Stimulated activated CD8-positive, alpha-beta memory T cell treated with anti-CD3 and anti-CD28 coated beads, Interleukin-7, amount 100 ng/mL, for 1 hour (primary cell): ENCODE measurements at places on chromosomes 5 and 9.

- DNase-seq, result no peak
Measured at GRCh38 chr9:84781931-84782866, 112.7 kb downstream of the NTRK2 start.

DNA sequence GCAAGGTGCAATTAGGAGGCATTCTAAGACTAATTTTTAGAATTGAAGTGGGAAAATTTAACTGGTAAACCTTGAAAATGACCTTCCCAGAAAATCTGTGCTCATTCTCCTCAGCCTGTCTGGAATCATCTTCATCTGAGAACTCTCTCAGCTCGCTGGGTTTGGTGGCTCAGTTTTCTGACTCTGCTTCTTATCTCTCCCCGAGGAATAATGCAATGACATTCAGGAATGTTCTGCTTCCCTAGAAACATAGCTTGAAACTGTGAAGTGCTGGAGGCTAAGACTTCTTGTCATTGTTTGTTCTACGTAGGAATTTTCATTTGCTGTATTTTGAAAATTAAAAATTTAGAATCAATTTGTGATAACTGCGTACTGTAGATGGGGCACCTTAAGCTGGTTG is 86.6 kb downstream of the KCNN2 start:
- DNase-seq, result no peak

- DNase-seq, result no peak
Measured at GRCh38 chr5:122050959-122051358, 27.1 kb downstream of the LOX start.

DNA sequence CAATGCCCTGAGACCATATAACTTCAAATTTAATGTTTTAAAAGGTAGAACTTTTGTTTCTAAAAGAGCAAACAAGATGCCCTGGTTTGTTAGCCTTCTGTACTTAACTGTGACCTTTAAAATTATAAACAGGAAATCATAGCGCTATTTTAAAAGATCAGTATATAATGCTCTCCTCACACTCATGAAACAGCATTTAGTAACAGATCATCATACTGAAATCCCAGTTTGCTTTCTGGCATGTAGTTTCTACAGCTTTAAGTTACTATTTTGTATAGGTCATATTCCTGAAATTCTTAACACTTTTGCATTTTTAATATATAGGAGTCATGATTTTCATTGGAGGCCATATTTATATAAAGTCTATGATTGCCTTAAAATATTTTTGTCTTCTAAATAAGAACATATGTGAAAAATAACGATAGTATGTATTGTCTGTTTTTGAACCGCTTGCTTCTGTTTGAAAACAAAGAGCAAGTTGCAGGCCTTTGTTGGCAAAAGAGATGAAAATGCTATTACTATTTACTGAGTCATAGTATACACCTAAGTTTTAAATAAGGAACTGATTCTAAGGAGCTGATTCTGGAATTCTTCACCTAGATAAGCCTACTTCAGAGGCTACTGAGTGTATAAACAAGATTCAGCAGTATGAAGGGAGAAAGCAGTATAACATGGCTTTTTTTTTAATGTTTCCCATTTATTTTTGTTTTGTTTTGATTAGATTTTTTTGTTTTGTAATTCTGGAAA is 20.5 kb downstream of the SRFBP1 start:
- no peak for DNase-seq

GRCh38 chr9:118692613-118693012 is 676.6 kb downstream of the BRINP1 start:
- no peak for DNase-seq

- no peak for DNase-seq
Measured at GRCh38 chr9:134247918-134248631, 78.2 kb upstream of the RXRA start.

- no peak for DNase-seq
Measured at GRCh38 chr5:119269061-119269944, 86.5 kb upstream of the TNFAIP8 start.

DNA sequence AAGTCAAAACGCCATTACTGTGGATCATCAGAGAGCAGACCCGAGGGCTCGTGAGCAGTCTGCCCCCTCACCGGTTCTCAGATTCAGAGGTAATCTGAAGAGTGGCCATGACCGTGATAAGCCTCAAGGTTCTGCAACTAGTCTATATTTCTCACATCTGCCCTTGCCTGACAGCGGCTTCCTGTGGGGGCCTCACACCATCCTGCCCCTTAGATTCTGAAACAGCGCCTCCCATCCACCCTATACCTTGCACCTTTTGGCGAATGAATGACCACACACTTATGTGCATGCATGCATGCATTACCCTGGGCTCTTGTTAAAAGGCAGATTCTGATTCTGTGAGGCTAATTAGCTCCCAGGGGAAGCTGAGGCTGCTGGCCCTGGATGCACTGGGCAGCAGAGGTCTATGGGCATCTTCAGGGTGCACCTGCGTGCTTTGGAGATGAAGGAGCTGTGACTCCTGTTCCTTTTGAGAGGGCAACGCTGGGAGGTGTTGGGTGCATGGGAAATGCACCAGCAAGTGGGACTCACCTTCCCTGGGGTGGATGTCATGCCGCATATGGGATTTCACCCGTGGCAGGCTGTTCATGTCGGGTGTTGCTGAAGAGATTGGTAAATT is 7.8 kb upstream of the GADD45G start:
- DNase-seq, result no peak

DNA sequence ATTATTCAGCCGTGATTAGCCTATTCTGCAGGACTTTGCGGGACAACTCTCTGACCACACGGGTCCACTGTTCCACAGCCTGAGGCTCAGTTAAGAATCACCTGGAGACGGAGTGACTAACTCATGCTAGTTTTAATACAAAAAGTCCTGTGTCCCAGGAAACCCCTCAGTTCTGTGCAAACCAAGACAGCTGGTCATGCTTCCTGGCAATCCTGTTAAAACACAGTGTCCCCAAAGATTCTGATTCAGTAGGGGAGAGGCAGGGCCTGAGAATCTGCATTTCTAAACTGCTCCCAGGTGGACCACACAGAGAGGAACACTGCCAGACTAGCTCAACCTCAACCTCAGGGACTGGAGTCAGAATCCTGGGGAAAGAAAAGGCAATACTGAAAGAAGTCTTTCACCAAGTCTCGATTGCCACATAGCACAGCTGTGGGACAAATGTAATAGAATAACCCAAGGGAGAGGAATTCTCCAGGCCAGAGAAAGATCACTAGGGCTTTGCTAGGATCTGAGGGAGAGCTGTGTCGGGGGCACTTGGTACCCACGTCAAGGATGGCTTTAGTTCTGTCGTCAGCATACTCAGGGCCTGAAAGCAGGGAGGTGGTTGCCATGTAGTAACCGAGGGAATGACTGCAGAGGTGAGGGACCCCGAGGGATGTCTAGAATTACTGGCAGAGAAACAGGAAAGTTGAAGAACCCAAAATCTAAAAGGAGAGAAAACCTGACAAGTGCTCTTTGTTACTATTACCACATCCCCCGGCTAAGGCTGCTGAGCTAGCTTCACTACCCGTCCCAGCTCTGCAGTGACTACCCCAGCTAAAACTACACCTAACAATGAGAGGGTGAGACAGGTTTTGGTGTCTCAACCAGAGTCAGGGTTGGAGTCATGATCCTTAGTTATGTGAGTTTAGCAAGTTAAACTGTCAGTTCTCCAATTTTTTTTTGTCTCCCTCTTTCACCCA is 8.6 kb downstream of the SUSD1 start:
- DNase-seq, result no peak

GRCh38 chr9:137919649-137920141 is 42.1 kb downstream of the CACNA1B start:
- DNase-seq, result no peak

GRCh38 chr5:1124205-1125029 is 12.6 kb upstream of the SLC12A7 start:
- DNase-seq, result no peak

- DNase-seq, result no peak
Measured at GRCh38 chr5:171388816-171389168, 1.1 kb downstream of the NPM1 start.

- DNase-seq, result no peak
Measured at GRCh38 chr5:64213531-64213930, 47.9 kb downstream of the RNF180 start.

DNA sequence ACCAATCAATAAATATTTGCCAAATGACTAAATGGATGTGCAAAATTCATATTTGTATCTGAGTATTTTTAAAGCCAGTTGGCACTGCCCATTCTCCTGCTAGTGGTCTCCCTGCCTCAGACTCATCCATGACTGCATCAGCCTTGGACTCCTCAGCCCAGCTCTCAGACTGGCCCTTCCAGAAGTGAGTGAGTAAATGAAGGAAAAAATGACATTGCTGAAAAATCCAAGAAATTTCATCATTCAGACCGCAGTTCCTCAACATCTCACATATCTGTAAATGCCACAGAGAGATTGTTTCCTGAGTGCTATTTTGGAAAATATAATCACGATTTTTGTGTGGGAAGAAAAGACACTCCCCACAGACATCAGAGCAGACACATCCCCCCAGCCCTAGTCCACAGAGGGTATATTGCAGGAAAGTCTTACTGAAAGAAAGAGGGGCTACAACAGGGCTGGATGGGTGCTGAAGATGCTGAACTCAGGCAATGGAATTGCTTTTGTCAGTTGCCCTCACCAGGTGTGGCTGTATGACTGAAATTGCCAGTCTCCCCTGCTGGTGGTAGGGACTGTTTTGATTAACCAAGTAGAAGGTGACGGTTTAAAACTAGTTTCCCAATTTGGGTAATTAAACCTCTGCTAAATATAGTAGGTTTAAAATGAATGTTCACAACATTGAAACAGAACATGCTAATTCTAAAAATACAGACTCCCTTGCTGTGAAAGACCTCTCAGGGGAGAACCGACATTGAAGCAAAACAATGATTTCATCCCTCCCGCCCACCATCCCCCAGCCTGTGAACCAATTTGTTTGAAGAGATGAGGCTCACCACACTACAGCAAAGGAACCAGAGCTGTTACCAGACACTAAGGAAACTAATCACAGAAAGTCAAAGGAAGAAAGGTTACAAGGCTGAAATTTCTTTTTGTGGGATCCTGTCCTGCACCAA is 158.8 kb downstream of the DEPDC1B start:
- DNase-seq, result no peak

DNA sequence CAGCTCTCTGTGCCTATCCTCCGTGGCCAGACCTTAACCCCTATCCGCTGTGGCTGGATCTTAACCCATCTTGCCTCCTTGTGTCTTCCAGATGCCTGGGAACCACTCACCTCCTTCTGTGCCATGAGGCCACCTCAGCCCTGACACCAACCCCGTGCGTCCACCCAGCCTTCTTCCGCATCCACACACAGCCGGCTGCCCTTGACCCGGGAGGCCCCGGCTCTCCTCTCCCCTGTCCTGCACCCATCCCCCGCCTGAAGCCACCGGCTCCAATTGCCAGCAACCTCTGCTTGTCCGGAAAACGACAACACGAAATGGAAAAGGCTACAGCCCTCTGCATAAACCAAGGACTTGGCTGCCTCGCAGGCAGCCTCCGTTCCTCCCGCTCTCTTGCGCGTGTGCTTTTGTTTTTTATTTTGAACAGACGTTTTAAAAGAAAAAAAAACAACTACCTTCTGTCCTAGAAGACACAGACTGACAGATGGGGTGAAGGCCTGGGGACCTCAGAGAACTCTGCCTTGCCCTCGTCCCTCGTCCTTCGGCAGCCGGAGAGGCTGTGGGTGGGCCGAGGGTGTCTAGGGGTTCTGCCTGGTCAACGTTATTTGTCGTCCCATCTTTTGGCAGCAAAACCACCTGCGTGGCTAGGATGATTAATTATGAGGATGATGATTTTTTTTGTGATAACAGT is 32.5 kb upstream of the HMCN2 start:
- DNase-seq, result no peak

DNA sequence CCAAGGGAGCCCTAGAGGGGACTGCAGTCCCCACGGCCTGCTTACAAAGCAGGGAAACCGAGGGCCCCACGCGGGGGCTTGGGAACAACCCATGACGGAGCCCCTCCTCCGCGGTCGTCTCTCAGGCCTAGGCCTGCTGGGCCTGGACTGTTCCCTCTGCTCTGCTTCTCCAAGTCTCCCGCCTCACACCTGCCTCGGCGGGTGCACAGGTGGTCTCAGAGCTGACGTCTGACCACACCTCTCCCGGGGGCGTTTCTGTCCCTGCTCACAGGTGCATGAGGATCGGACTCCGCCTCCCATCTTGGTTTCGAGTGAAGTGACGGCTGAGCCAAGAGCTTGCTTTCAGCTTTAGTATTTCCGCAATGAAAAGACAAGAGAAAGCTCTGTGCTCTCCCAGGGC is 72.1 kb downstream of the MRPL36 start:
- no peak for DNase-seq

DNA sequence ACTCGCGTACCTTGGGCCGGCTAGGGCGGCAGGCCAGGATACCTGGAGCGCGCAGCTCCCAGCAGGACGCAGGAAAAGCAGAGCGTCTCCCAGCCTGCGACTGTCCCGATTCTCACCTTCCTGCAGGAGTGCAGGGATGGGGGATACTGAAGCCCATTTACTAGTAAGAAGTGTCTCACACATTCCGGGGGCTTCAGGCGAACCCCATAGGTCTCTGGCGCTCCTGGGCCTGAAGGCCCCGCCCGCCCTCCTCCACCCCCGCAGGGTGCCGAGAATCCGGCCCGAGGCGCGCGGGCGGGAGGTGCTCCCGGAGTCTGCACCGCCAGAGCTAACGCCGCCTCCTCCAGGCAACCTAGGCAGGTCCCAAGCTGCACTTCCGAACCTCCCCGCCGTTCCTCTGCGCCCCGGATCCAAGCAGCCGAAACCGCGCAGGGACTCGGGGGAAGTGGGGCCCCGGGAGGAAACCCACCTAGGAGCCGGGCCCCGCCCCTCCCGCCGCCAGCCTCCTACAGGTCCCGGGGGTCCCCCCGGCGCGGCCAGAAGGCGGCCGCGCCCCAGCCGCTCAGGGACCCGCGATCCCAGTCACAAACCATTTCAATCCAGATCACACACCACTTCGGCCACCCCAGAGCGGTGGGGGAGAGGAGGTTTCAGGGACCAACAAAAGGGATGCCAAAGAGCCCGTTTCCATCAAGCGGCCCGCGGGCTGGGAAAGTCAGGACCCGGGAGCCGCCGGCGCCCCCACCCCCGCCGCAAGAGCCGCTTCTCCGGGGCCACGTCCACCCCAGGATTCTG is 1.2 kb downstream of the ROR2 start:
- DNase-seq, result no peak
